ENCODE measurements at places on chromosomes 6 and 20. TPM values are rescaled to one million over a fixed set of nuclear protein-coding genes. Genes with fewer than 3 reads are reported as not detected.

Gene HLA-DRA
- total RNA-seq, result not detected

Gene ROMO1
- 185 TPM for total RNA-seq

GRCh38 chr20:44071526-44072111, 115.4 kb downstream of the JPH2 start:
- no peaks in the 10 kb centered on the region for H3K36me3 ChIP-seq
- H3K27me3 ChIP-seq, result no peaks in the 10 kb centered on the region
- DNase-seq, result no peak

GRCh38 chr6:88975369-88975768, 12.0 kb upstream of the RNGTT start:
- no peak for DNase-seq
- no peaks in the 10 kb centered on the region for H3K27me3 ChIP-seq
- H3K27ac ChIP-seq, result no peak overlapping the region
- H3K36me3 ChIP-seq, result no peaks in the 10 kb centered on the region
- H3K4me3 ChIP-seq, result no peak overlapping the region
- H3K4me1 ChIP-seq, result no peaks in the 10 kb centered on the region

DNA sequence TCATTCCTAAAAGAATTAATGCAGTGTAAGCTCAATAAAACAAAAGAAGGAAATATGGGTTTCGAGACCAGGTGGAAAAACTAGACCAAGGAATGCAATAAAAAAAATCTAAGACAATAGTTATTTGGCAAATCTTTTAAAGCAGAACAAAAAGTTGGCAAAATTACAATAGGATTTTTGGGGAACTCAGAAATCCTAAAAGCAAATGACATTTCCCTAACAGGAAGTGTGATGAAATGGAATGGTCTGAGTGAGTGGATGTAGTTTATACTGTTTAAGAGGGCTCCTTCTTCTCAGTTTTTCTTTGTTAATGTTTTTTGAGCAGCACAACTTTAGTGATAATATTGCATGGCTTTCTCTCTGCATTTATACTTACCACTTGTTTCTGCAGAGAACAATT, 190.0 kb downstream of the PLCB4 start:
- H3K4me1 ChIP-seq, result no peaks in the 10 kb centered on the region
- no peak for DNase-seq
- no peak overlapping the region for H3K4me3 ChIP-seq
- no peaks in the 10 kb centered on the region for H3K27me3 ChIP-seq
- no peaks in the 10 kb centered on the region for H3K36me3 ChIP-seq
- H3K27ac ChIP-seq, result no peak overlapping the region

GRCh38 chr20:19466206-19466928, 253.9 kb downstream of the SLC24A3 start:
- H3K4me3 ChIP-seq, result no peak overlapping the region
- H3K27me3 ChIP-seq, result no peaks in the 10 kb centered on the region
- H3K4me1 ChIP-seq, result no peaks in the 10 kb centered on the region
- H3K27ac ChIP-seq, result no peak overlapping the region

GRCh38 chr6:35359744-35360348, 17.5 kb downstream of the PPARD start:
- peak overlapping the region; percentile 50 for H3K27ac ChIP-seq
- no peak overlapping the region for H3K4me3 ChIP-seq
- peaks cover 32% of the 10 kb centered on the region for H3K4me1 ChIP-seq
- no peaks in the 10 kb centered on the region for H3K27me3 ChIP-seq
- DNase-seq, result peak; percentile 97
- peaks cover 8% of the 10 kb centered on the region for H3K36me3 ChIP-seq

- no peak overlapping the region for H3K4me3 ChIP-seq
- H3K27ac ChIP-seq, result no peak overlapping the region
- DNase-seq, result no peak
- no peaks in the 10 kb centered on the region for H3K27me3 ChIP-seq
- no peaks in the 10 kb centered on the region for H3K4me1 ChIP-seq
- no peaks in the 10 kb centered on the region for H3K36me3 ChIP-seq
Measured at GRCh38 chr20:62044631-62045030, 21.1 kb downstream of the TAF4 start.

Gene FERMT1
- total RNA-seq, result 10.9 TPM

Gene CFAP61
- total RNA-seq, result not detected

- H3K27me3 ChIP-seq, result no peaks in the 10 kb centered on the region
- H3K4me1 ChIP-seq, result peaks cover 7% of the 10 kb centered on the region
- peak overlapping the region; percentile 93 for H3K27ac ChIP-seq
- peak overlapping the region; percentile 90 for H3K4me3 ChIP-seq
- no peaks in the 10 kb centered on the region for H3K36me3 ChIP-seq
Measured at GRCh38 chr6:47478233-47479139, 897 bp downstream of the CD2AP start.

Gene TNFAIP3
- 16.8 TPM for total RNA-seq

- DNase-seq, result no peak
- H3K4me1 ChIP-seq, result no peaks in the 10 kb centered on the region
- H3K27me3 ChIP-seq, result no peaks in the 10 kb centered on the region
- H3K4me3 ChIP-seq, result no peak overlapping the region
Measured at GRCh38 chr6:77568570-77568969, 84.3 kb upstream of the MEI4 start.

DNA sequence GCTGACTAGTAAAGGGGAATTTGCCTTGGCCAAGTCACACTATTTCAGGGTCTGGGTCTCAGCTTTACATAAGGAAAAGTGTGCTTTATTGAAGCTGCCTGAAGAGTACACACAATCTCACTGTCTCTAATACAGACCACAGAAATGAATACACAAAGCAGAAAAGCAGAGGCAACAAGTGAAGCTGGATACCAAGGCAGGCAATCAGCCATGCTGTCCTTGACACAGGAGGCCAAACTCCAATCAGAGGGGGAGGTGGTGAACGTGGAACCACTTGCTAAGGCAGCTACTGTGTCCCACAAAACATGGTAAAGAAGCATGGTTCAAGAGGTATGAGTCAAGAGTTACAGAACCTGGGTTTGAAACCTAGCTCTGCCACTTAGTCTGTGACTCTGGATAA, 21.8 kb upstream of the CCND3 start:
- H3K27me3 ChIP-seq, result no peaks in the 10 kb centered on the region
- H3K27ac ChIP-seq, result no peak overlapping the region
- no peaks in the 10 kb centered on the region for H3K36me3 ChIP-seq
- no peak for DNase-seq
- no peak overlapping the region for H3K4me3 ChIP-seq

DNA sequence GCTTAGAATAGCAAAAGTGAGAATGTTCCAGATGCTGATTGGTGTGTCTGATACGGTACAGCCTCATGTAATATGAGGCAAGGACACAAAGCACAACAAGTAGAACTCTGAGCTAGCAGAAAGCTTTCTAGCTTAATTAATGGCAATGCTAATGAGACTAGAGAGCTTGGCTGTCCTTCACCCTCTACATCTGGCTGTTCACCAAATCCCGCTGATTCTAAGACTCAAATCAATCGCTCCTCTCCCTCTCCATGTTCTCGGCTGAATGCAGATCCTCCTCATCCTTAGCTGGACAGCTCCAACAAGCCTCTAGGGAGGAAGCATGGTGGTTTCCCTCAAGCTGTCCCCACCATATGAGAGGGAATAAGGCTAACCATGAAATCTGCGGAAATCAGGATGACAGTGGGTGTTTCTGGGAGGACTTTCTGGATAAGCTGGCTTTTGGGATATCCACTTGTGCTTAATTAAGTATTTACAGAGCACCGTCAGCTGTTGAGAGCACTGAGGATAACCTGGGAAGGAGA, 128.9 kb downstream of the FOXC1 start:
- H3K36me3 ChIP-seq, result no peaks in the 10 kb centered on the region
- no peak overlapping the region for H3K4me3 ChIP-seq
- H3K4me1 ChIP-seq, result no peaks in the 10 kb centered on the region
- no peak overlapping the region for H3K27ac ChIP-seq
- no peak for DNase-seq

DNA sequence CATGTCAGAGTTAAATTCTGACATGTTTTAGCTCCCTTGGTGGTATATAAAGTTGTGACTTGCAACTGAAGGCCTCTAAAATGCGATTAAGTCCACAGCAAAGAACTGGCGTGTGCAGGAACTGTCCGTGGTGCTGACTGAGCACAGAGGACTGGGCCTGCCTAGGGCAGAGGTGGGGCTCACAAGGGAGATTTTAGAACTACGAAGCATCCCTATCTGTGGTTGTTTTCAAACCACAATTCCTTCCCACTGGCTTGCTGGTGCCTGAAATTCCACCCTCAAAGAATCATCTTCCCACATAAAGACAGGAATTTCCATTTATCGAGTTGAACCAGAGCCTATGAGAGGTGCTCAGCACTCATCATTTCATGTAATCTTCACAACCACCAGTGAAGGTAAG, 30.1 kb downstream of the RIMS4 start:
- H3K36me3 ChIP-seq, result no peaks in the 10 kb centered on the region
- peak; percentile 35 for DNase-seq
- H3K27ac ChIP-seq, result no peak overlapping the region

- H3K36me3 ChIP-seq, result no peaks in the 10 kb centered on the region
- DNase-seq, result no peak
- H3K4me1 ChIP-seq, result no peaks in the 10 kb centered on the region
- no peak overlapping the region for H3K27ac ChIP-seq
- H3K4me3 ChIP-seq, result no peak overlapping the region
Measured at GRCh38 chr20:43699941-43700565, 26.7 kb downstream of the GTSF1L start.

Gene SIRPB2
- total RNA-seq, result not detected

DNA sequence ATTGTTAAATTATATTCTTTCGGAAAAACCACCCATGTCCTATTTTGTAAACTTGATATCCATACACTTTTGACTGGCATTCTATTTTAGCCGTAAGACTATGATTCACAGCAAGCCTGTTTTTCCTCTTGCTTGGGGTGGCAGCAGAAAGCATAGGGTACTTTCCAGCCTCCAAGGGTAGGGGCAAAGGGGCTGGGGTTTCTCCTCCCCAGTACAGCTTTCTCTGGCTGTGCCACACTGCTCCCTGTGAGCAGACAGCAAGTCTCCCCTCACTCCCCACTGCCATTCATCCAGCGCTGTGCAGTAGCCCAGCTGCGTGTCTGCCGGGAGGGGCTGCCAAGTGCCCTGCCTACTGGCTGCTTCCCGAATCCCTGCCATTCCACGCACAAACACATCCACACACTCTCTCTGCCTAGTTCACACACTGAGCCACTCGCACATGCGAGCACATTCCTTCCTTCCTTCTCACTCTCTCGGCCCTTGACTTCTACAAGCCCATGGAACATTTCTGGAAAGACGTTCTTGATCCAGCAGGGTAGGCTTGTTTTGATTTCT, 2.1 kb upstream of the ESR1 start:
- DNase-seq, result no peak
- H3K27me3 ChIP-seq, result peaks cover 50% of the 10 kb centered on the region
- no peak overlapping the region for H3K27ac ChIP-seq
- H3K4me1 ChIP-seq, result peaks cover 15% of the 10 kb centered on the region
- H3K36me3 ChIP-seq, result no peaks in the 10 kb centered on the region

- peaks cover 3% of the 10 kb centered on the region for H3K36me3 ChIP-seq
- no peak overlapping the region for H3K27ac ChIP-seq
- H3K4me3 ChIP-seq, result no peak overlapping the region
- no peaks in the 10 kb centered on the region for H3K27me3 ChIP-seq
- no peaks in the 10 kb centered on the region for H3K4me1 ChIP-seq
Measured at GRCh38 chr20:32400476-32400875, 42.3 kb downstream of the ASXL1 start.

- no peaks in the 10 kb centered on the region for H3K27me3 ChIP-seq
- no peak overlapping the region for H3K27ac ChIP-seq
- no peak overlapping the region for H3K4me3 ChIP-seq
- peak; percentile 66 for DNase-seq
- H3K36me3 ChIP-seq, result no peaks in the 10 kb centered on the region
Measured at GRCh38 chr20:24160563-24161281, 172.1 kb upstream of the GGTLC1 start.

DNA sequence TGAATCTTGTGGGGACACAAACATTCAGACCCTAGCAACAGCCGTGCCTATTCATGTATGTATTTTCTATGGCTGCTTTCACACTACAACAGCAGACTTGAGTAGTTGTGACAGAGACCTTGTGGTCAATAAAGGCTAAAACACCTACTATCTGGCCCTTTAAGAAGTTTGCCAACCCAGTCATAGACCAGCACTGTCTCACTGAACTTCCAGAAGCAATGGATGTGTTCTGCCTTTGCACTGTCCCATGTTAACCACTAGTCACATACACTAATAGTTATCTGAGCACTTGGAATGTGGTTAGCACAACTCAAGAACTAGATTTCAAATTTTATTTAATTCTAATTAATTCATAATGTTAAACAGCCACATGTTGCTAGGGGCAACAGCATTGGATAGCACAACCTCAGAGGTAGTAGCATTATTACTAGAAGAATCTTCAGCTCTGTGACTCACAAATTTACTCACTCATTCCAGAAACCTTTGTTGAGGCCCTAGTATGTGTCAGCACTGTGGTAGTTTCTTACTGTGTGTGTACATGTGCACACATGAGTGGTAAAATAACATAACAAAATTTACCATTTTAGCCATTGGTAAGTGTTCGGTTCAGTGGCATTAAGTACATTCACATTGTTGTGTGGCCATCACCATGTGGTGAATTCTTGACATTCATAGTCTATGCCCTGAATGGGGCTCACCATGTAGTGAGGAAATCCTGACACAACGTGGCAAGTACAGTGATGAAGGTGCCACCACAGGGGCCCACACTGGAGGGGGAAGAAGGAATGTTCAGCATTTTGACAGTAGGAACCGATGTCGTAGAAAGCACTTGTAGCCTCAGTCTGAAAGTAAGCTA, 107.3 kb downstream of the CEP57L1 start:
- no peak for DNase-seq
- no peak overlapping the region for H3K27ac ChIP-seq
- H3K36me3 ChIP-seq, result no peaks in the 10 kb centered on the region
- H3K27me3 ChIP-seq, result no peaks in the 10 kb centered on the region
- H3K4me3 ChIP-seq, result no peak overlapping the region

GRCh38 chr6:67630146-67630545, 1004.9 kb upstream of the ADGRB3 start:
- no peaks in the 10 kb centered on the region for H3K36me3 ChIP-seq
- H3K27me3 ChIP-seq, result no peaks in the 10 kb centered on the region
- DNase-seq, result peak; percentile 99
- peak overlapping the region; percentile 20 for H3K4me3 ChIP-seq
- H3K4me1 ChIP-seq, result peaks cover 16% of the 10 kb centered on the region
- H3K27ac ChIP-seq, result peak overlapping the region; percentile 65

- H3K27ac ChIP-seq, result no peak overlapping the region
- no peak overlapping the region for H3K4me3 ChIP-seq
- H3K27me3 ChIP-seq, result peaks cover 11% of the 10 kb centered on the region
- H3K36me3 ChIP-seq, result no peaks in the 10 kb centered on the region
- DNase-seq, result no peak
Measured at GRCh38 chr20:8126841-8127378, 5.2 kb upstream of the PLCB1 start.

Data from astrocyte (in vitro differentiated cells and primary cell).